ENCODE measurements at places on chromosomes 5 and 9.

GRCh38 chr5:90739567-90739966 is 181.0 kb downstream of the ADGRV1 start:
- no peak for DNase-seq

- DNase-seq, result no peak
Measured at GRCh38 chr9:928363-929042, 48.0 kb upstream of the DMRT3 start.

DNA sequence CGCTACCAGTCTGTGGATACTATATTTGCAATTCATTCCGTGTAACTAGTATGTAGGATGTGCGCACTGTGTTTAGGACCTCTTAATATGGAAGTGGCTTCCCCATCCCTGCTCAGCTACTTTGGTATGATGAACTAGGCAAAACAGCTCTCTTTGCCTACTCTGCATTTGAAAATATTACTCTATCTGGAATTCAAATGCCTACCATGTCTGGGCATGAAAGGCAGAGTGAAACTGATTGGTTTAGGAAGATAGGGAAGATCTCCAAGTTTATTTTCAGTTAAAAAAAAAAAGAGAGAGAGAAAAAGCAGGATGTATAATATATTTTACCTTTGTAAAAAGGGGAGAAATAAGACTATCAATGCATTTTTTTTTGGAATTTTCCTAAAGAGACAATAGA is 74.1 kb upstream of the ELL2 start:
- DNase-seq, result no peak

- no peak for DNase-seq
Measured at GRCh38 chr9:135924628-135925338, 17.4 kb upstream of the CAMSAP1 start.

- DNase-seq, result no peak
Measured at GRCh38 chr5:59533730-59534108, 359.8 kb downstream of the PDE4D start.

GRCh38 chr9:125126019-125126746 is 17.1 kb downstream of the SCAI start:
- peak; percentile 47 for DNase-seq
